Activated CD8-positive, alpha-beta memory T cell treated with anti-CD3 and anti-CD28 coated beads, Interleukin-2, amount 10 ng/mL, durations not matched to agents 7 days and 5 days (primary cell): ENCODE measurements at places on chromosomes 16 and 17. TPM values are rescaled to one million over a fixed set of nuclear protein-coding genes. Genes with fewer than 3 reads are reported as not detected.

The SLFN12L gene
- total RNA-seq, result 95.4 TPM

The KRTAP4-3 gene
- total RNA-seq, result not detected

The RNF157 gene
- total RNA-seq, result 148 TPM

The ZNF267 gene
- 54.1 TPM for total RNA-seq

The C17orf78 gene
- not detected for total RNA-seq

- DNase-seq, result no peak
Observed at GRCh38 chr17:8468127-8468526, 32.4 kb downstream of the NDEL1 start.

DNA sequence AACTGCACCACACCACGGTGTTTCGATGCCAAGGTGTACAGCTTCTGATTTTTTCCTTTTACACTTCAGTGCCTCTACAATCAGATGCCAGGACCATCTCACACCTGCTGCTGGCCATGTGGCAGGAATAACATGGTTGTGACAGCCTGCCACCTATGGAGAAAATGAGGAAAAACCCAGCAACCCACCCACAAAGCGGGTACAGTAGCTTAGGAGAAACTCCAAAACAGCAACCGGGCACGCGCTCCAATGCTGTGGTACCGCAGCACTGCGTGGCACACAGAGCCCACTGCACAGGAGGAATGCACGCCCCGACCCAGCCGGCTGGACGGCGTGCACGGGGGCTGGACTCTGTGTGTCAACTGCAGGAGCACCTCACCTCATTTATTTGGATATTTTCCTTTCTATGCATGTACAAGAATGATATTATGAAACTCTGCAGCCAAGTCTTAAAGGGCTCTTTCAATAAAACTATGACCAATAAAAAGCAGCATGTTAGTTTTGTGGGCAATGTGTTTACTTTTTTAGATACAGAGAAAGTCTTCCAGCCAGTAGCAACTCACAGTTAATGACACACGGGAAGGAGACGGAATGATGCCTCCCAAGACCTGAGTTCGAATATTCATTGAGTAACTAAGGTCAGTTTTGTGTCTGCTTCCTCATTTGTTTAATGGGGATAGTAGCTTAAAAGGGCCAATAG is 45.9 kb downstream of the MAP1LC3B start:
- DNase-seq, result no peak

- no peak for DNase-seq
Observed at GRCh38 chr17:73342050-73342522, 30.3 kb upstream of the CDC42EP4 start.

DNA sequence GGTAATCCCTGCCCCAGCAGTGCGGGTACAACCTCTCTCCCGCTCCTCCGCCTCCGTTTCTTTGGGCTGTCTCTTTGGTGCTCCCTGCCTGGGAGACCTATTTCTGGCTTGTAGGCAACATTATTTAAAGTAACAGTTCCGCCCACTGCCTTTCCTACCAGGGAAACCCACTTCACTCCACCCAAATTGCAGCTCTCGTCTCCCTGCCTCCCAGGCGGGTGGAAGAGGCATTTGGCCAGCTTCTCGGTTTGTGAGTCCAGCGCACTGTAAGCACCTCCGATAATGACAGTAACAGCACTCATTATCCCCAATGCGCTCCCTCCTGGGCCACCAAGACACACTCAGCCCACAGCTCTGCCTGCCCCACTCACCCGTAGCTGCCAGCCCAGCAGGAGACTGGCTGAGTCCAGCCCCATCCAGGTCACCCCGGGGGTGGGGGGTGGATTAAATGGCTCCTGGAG is 165.1 kb upstream of the CDC42EP4 start:
- no peak for DNase-seq

- peak; percentile 88 for DNase-seq
Observed at GRCh38 chr17:81453712-81454111, 58.5 kb downstream of the BAHCC1 start.

GRCh38 chr16:68643847-68644246 is 1.3 kb upstream of the CDH3 start:
- no peak for DNase-seq

- DNase-seq, result no peak
Observed at GRCh38 chr17:19383681-19384470, 3.1 kb downstream of the MFAP4 start.

DNA sequence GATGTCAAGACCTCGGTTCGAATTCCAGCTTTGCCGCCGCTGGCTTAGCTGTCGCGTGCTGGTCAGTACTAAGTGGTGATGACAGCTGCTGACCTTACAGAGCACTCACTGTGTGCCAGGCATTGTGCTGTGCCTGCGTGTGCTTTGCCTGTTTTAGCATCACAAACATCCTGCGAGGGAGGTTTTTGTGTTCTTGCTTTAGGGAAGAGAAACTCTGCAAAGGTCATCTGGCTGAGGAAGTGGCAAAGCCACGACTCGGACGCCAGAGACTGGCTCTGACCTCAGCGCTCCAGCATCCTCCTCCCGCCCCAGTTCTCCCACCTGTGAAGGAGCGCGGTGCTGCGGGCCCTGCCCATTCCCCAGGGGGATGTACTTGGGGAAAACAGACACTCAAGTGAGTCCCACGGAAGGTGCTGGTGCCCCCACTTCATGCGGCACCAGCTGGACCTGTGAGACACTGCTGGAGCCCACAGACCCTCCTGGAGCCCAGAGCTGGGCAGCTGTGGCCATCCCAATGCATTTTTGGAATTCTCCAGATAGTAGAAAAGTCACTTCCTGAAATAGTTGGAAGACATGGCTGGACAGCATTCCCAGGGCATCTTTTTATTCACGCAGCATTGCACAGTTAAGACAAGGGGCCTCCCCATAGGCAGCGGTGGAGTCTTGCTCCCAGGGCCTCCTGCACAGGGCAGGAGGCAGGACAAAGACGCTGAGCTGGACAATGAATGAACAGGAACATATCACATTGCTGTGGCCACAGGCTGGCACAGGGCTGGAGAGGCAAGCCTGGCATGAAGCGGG is 20.0 kb upstream of the HERPUD1 start:
- DNase-seq, result no peak

DNA sequence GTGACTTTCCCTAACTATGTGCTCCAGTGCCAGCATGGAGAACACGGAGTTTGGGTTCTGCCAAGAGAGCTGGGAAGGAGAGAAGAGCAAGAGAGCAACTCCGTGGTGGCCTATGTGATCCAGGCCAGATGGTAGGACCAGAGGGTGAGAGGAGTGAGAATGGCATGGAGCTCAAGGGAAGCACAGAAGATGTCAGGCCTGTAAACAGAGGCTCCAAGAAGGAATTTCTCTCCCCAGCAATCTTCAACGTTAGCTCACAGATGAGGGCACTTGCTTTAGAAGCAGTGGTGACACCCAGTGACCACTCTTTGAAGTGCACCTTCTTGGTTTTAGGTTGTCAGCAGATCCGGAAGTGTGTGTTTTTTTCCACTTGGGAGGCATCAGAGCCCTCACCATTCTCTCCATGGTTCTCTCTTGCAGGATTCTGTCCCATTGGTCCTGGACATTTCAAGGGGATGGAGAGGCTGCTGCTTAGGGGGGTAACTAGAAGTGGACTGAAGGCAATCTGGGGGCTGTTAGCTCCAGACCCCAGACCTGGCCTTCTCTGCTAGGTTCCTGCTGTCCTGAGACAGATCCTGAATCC is 18.1 kb upstream of the TMEM98 start:
- DNase-seq, result peak; percentile 87

- DNase-seq, result no peak
Observed at GRCh38 chr17:59420901-59421300, 89.4 kb downstream of the YPEL2 start.

DNA sequence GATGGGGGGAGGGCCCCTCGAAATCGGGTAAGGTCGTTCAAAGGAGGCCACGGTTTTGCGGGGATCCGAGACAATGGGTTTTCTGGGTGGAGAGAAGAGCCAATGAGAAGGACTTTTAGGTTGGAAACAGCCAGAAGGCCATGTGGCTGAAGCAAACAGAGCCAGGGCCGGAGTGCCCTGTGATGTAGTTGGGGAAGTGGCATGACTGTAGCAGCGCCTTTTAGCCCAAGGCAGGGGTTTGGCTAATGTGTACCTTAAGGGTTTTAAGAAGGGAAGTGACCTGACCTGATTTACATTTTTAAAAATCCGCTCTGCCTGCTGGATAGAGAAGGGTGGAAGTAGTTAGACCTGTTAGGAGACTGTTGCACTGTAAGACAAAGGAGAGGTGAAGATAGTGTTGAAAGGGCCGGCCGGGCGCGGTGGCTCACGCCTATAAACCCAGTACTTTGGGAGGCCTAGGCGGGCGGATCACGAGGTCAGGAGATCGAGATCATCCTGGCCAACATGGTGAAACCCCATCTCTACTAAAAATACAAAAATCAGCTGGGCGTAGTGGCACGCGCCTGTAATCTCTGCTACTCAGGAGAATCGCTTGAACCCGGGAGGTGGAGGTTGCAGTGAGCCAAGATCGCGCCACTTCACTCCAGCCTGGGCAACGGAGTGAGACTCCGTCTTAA is 1.0 kb downstream of the LYRM1 start:
- DNase-seq, result peak; percentile 68

- no peak for DNase-seq
Observed at GRCh38 chr16:87628940-87629339, 26.6 kb downstream of the JPH3 start.

- DNase-seq, result no peak
Observed at GRCh38 chr17:77002103-77003045, 134.2 kb downstream of the MGAT5B start.

DNA sequence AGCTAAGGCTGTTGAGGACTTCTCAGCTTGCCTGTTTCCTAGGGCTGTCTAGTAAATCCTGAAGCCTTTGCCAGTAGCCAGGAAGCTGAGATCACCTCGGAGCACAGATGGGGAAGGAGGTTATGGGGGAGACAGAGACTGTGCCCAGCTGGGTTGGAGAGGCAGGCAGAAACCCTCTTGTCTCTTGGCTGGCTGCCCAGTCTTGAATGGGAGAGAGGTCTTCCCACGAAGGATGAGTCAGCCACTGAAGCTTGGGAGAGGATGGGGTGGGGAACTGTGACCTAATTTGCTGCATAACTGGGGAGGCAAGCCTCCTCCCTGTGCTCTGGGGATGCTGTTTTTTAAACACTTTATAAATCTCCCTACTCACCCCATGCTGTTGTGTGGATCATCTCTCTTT is 69.8 kb downstream of the SHISA9 start:
- no peak for DNase-seq

- DNase-seq, result no peak
Observed at GRCh38 chr16:6335072-6335471, 997.6 kb upstream of the RBFOX1 start.

DNA sequence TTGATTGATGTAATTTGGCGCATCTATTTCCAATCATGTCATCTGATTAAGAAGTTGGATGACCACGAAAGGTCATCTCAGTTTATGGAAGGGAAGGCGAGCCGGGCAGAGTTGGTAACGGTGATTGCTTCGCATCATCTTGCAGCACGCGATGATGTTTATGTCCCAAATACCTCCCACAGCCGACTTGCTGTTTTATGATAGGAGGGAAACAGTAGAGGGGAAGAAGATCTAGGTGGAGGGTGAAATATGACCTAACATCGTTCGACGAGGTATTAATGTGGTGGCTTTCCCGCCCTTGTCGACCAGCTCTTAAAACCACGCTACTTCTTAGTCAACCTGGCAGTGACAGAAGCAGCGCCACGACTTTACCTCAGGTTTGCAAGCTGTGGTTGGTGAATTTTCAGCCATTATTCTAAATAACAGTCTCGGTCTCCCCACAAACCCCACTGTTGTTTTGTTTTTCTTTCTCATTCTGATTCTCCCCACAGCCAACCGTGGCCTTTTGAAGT is 805 bp upstream of the TANC2 start:
- peak; percentile 88 for DNase-seq

DNA sequence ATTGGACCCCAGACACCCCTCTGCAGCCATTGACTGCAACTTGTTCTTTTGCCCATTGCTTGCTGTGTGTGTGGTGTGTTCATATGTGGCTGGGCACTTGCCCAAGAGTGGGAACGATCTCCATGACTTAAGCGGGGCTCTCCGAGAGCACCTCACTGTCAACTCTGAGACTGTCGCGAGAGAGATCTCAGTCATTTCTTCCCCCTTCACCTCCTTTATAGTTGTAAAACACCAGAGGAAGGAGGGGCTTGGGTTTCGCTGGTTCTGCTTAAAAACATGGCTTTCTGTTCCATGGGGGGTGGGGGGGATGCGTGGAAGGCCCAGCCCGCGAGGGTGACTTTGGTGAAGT is 7.4 kb downstream of the PHOSPHO1 start:
- DNase-seq, result peak; percentile 48

DNA sequence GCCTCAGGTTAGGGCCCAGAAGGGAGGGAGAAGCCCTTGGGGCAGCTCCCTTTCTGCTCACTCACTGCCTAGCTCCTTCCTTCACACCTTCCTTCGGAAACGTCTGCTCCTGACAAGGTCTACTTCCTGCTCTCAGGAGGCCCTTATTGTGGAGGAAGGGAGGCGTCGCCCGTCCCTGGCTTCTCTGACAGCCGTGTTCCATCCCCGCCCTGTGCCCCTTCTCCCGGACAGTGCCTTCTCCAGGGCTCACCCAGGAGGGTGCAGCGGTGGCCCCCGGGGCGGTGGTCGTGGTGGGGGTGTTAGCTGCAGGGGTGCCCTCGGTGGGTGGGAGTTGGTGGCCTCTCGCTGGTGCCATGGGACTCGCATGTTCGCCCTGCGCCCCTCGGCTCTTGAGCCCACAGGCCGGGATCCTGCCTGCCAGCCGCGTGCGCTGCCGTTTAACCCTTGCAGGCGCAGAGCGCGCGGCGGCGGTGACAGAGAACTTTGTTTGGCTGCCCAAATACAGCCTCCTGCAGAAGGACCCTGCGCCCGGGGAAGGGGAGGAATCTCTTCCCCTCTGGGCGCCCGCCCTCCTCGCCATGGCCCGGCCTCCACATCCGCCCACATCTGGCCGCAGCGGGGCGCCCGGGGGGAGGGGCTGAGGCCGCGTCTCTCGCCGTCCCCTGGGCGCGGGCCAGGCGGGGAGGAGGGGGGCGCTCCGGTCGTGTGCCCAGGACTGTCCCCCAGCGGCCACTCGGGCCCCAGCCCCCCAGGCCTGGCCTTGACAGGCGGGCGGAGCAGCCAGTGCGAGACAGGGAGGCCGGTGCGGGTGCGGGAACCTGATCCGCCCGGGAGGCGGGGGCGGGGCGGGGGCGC is 231.9 kb downstream of the SEC14L1 start:
- DNase-seq, result peak; percentile 82

DNA sequence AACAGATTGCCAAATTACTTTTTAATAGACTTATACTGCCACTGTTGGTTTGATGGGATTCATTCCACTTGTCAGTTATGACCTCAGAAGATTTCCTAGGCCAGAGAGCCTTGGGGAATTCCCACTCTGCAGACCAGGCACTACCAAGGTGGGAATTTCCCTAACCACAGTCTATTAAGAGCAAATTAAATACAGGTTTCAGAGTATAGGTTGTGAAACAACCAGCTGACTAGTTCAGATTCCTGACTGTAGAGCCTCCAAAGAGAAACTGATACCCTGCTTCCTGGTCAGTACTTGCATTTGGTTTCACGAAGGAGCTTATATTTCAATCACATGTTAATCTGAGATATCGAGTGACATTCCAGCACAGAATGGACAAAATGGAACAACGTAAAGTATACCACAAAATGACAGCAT is 186.5 kb downstream of the STX8 start:
- DNase-seq, result no peak

- DNase-seq, result no peak
Observed at GRCh38 chr16:4966736-4967453, 8.8 kb downstream of the SEC14L5 start.
